Dermis microvascular lymphatic vessel endothelial cell (primary cell): ENCODE measurements at places on chromosomes 12 and 14. TPM values are rescaled to one million over a fixed set of nuclear protein-coding genes. Genes with fewer than 3 reads are reported as not detected.

- DNase-seq, result no peak
Observed at GRCh38 chr14:54928216-54928615, 25.6 kb upstream of the GCH1 start.

- DNase-seq, result no peak
Observed at GRCh38 chr12:115417610-115418009, 733.6 kb upstream of the TBX3 start.

DNA sequence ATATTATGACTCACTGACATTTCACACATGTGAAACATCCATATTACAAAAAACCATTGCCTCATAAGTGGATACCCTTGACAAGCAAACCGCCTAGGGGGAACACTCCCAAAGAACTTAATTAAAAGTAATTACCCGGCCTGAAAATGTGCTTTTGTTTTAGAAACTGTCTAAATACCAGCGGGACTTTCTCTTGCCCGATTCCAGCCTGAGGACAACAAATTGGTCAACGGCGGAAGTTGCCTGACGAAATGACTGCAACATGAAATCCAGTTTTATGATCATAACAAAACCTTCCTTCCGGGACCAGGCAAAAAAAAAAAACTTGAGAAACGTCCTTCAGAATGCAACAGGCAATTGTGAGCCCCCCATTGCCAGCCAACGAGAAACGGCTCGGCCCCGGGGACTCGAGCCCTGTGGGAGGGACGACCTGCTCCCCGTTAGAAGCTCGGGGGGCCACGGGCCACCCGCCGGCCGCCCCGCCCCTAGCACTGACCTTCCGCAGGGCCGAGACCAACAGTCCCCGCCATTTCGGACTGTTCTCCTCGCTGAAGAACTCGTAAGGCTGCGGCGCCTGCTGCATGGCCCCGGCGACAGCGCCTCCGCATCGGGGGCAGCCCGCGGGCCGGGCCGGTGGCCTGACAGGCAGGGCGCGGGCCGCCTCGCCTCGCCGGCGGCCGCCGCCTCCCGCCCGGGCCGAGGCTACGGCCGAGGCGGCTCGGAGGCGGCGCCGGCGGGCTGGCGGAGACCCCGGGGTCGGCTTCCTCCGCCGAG is 490 bp downstream of the SOS2 start:
- DNase-seq, result peak; percentile 71

- DNase-seq, result no peak
Observed at GRCh38 chr12:132273992-132274334, 55.4 kb downstream of the GALNT9 start.

DNA sequence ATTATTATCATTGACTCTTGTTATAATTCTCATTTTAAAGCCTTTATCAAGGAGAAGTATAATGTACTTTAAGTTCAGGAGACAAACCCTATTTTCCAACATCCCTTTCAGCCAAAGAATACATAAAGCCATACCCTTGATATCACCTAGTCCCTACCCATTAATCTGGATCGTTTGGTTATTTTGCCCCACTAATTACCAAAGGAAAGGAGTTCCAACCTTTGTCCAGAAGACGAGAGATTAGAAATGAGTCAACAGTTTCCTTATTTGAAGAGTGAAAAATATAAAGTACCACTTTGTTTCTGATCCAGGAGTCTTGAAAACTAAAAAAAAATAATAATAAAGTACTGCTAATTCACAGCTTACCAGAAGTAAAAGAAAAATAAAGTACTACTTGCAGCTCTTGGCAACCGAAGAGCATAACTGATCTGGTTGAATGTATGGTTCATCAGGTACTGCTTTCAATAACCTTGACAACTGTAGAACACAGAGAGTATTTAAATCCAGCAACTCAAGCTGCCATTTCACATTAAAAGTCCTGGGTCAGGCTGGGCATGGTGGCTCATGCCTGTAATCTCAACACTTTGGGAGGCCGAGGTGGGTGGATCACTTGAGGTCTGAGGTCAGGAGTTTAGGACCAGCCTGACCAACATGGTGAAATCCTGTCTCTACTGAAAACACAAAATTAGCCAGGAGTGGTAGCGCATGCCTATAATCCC is 33.7 kb downstream of the LIMA1 start:
- DNase-seq, result no peak

CLMN gene
- total RNA-seq, result 0.26 and 0.63 TPM in 2 replicates

DNA sequence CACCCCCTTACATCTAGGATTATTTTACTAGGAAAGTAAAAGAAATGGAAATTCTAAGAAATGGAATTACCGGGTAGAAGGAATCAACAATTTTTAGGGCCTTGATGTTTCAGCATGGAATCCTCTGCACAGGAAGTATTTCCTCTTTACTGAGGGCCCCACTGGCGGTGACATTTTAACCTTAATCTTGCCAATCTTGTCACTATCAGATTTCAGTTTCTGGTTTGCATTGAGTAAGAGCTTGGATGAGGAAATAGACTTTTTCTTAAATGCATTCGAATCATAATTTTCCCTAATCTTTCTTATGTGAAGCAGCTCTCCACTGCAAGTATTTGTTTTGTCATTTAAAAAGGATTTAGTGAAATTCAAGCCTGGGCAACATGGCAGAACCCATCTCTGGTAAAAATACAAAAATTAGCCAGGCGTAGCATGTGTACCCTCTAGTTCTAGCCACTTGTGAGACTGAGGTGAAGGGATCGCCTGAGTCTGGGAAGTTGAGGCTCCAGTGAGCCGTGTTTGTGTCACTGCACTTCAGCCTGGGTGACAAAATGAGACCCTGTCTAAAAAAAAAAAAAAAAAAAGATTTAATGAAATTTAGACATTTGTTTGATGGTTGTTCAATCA is 40.7 kb downstream of the TPCN1 start:
- DNase-seq, result no peak

- no peak for DNase-seq
Observed at GRCh38 chr14:41915732-41916131, 309.1 kb downstream of the LRFN5 start.

GRCh38 chr14:104361101-104361591 is 218.4 kb upstream of the C14orf180 start:
- DNase-seq, result no peak

GRCh38 chr14:61555056-61555838 is 140.1 kb upstream of the HIF1A start:
- DNase-seq, result no peak

IFNG-AS1 gene
- total RNA-seq, result not detected in 2 replicates

- no peak for DNase-seq
Observed at GRCh38 chr12:31011746-31012566, 61.7 kb upstream of the DDX11 start.

GRCh38 chr14:65255583-65256461 is 153.5 kb upstream of the MAX start:
- no peak for DNase-seq

ZNF385A gene
- total RNA-seq, result 0.26 and 0.89 TPM in 2 replicates

GRCh38 chr14:65077318-65077717 is 25.0 kb downstream of the MAX start:
- DNase-seq, result no peak
